NCI-H1436 (cell line): ENCODE measurements at places on chromosomes 3 and 15.
A peak's percentile ranks its signal among the peaks of the same experiment; 100 is the strongest.

- DNase-seq, result no peak
These were observed 67.6 kb upstream of the ETV5 start for GRCh38 chr3:186176373-186176990.

DNA sequence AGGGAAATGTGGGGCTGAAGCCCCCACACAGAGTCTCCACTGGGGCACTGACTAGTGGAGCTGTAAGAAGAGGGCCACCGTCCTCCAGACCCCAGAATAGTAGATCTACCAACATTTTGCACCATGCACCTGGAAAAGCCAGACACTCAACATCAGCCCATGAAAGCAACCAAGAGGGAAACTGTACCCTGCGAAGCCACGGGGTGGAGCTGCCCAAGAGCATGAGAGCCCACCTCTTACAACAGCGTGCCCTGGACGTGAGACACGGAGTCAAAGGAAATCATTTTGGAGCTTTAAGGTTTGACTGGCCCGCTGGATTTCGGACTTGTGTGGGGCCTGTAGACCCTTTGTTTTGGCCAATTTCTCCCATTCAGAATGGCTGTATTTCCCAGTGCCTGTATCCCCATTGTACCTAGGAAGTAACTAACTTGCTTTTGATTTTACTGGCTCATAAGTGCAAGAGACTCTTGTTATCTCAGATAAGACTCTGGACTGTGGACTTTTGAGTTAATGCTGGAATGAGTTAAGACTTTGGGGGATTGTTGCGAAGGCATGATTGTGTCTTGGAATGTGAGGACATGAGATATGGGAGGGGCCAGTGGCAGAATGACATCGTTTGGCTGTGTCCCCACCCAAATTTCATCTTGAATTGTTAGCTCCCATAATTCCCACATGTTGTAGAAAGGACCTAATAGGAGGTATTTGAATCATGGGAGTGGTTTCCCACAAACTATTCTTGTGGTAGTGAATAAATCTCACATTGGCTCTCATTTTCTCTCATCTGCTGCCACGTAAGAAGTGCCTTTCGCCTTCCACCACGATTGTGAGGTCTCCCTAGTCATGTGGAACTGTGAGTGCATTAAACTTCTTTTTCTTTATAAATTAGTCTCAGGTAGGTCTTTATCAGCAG is 105.8 kb downstream of the CBLB start:
- no peak for DNase-seq

- DNase-seq, result no peak
These were observed 127.5 kb downstream of the OSBPL10 start for GRCh38 chr3:31853580-31853979.

- no peak for DNase-seq
These were observed 241.2 kb downstream of the NTRK3 start for GRCh38 chr15:88015228-88015860.

- DNase-seq, result no peak
These were observed 57.6 kb upstream of the NR2E3 start for GRCh38 chr15:71752604-71753289.

DNA sequence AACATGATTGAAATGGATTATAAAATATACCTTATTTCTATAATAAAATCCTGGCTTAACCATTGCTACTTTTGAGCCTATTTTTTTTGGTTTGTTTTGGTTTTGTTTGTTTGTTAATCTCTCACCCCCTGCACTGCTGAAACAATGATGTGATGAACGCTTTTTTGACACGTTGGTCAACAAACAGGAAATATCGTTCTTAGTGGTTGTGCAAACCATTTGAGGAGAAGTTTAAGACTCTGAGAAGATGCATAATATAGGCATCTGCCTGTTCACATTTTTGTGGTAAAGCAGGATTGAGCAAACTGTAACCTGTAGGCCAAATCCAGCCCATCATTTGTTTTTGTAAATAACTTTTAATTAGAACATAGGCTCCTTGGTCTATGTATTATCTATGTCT is 75.5 kb upstream of the MDFIC2 start:
- no peak for DNase-seq

DNA sequence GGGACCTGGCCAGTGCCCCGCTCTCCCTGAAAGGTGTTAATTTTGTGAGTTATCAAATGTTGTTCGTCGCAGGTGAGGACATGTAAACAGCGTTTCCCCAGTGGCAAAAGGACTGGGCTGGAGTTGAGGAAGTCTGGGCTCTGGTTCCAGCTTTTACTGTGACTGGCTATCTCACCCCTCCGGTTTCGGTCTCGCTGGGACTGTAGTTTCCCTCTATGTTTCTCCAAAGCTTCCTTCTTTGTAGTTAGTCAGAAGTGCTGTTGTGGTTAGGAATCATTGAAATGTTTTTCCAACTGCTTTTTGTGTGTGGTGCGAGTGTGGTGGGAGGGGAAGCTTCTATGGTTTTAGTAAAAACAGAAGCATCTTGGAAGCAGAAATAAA is 990 bp upstream of the CLDN1 start:
- DNase-seq, result no peak

DNA sequence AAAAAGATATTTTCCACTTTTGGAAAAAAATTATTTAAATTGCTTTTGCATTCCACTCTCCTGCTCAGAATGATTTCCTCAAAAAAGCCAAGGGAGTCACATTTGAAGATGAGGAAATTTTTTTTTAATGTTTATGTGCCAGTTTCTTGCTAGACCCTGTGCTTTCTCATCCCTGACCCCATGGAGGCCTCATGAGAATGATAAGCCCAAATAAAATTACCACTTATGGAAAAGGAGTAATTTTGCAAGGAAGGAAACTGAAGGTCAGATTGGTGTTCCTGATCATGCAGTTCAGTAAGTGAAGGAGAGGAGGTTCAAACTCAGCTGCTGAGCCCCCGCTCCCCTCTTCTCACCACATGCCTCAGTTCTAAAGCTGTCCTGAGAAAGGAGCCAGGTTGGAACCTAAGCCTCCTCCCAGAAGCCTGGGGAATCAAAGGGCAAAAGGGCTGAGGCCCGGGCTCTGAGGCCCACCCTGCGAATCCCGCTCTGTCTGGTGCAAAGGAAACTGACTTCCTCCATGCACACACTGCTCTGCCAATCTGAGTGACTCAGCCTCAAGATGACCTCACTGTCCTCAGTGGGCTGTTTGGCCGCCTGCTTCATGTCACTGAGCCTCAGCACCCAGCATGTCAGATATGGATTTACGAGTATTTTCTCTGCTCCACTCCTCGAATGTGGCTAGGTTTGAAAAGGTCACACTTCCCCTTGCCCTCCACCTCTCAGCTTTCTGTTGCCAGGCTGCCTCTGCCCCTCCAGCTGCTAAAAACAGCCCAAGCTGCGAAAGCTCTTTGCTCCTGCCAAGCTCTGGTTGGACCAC is 56.9 kb upstream of the FLNB start:
- DNase-seq, result no peak

DNA sequence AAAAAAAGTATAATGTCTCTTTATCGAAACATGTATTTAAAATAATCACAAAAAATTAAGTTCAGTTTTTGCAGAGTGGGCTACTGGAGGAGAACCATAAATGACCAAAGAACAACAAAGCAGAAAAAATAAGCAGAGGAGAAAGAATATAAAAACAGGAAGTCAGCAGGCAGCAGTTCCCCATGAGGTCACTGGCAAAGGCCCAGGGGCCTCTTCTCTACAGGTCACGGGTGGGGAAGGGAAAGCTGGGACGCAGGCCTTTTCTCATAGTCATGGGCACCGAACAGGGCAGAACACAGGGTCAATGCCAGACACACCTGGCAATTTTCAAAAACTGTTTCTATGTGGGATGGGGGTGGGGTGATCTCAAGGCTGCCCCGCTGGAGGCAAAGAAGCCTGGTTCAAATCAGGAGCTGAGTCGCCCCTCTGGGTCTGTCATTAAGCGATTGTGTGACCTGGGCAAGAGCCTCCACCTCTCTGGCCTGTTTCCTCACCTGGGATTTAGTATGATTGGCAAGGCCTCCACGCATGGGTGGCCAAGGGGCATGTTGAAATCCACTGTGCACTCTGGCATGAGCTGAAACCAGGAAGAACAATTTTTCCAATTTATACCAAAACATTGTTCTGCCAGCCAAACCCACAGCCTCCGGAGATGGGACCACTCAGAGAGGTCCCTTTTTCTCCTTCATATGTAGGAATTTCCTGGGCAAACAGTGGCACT is 43.8 kb upstream of the UACA start:
- no peak for DNase-seq

- no peak for DNase-seq
These were observed 140.5 kb upstream of the MLF1 start for GRCh38 chr3:158430448-158430847.

GRCh38 chr3:177694316-177694715 is 497.0 kb upstream of the TBL1XR1 start:
- DNase-seq, result no peak

DNA sequence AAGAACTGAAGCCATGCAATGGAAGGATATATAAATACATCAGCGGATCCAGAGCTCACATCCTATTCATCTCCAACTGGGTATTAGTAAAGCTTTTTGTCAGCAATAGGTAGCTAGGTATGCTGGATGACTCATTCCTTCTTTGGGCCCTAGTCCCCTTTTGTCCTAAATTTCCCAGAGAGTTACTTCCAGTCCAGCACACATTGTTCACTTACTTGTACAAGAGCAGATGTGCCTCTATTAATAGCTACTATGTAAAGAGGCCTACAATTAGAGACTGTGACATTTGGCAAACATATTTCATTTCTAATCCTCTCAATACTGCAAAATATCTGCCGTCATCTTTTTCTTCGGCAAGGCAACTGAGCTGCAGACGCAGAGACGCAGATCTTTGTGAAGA is 1.7 kb upstream of the SLC4A7 start:
- no peak for DNase-seq

GRCh38 chr15:89860431-89860830 is 33.4 kb downstream of the AP3S2 start:
- DNase-seq, result no peak

DNA sequence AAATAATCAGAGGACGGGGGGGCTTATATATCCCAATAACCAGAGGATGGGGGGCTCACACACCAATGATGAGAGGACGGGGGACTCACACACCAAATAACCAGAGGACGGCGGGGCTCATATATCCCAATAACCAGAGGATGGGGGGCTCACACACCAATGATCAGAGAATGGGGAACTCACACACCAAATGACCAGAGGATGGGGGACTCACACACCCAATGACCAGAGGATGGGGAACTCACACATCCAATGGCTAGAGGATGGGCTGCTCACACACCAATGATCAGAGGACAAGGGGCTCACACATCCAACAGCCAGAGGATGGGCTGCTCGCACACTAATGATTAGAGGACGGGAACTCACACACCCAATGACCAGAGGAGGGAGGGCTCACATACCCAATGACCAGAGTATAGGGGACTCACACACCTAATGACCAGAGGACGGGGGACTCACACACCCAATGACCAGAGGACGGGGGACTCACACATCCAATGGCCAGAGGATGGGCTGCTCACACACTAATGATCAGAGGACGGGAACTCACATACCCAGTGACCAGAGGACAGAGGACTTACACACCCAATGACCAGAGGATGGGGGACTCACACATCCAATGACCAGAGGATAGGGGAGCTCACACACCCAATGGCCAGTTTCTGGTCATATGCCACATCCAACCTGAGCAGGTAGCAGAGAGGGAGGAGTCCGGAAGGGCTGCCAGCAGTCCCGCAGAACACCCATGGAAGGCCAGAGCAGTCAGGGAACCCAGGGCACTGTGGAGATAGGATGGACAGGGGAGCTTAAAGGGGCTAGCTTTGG is 10.6 kb downstream of the RAB6B start:
- DNase-seq, result no peak

DNA sequence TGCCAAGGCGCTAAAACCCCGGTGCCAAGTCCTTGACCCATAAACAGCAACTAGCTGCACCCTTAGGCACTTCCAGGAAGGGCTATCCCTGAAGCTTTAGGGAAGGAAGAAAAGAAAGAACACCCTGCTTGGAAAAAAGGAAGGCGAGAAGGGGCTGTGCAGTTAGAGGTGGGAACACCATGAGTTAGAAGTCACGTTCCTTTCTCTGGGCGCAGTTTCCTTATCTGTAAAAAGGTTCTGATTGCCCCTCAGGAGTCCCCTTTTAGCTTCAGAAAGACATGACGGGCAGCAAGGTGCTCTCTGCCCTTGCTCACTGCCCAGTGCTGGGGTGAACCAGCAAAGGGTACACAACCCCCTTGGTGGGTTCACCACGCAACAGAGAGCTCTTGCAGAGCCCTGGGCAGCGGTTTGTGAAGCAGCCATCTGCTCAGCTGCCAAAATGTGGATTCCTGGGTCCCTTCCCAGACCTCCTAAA is 798 bp downstream of the GCHFR start:
- DNase-seq, result no peak

- DNase-seq, result no peak
These were observed 24.5 kb downstream of the QTRT2 start for GRCh38 chr3:114081037-114081436.

GRCh38 chr3:20857636-20858035 is 671.6 kb upstream of the SGO1 start:
- DNase-seq, result no peak

DNA sequence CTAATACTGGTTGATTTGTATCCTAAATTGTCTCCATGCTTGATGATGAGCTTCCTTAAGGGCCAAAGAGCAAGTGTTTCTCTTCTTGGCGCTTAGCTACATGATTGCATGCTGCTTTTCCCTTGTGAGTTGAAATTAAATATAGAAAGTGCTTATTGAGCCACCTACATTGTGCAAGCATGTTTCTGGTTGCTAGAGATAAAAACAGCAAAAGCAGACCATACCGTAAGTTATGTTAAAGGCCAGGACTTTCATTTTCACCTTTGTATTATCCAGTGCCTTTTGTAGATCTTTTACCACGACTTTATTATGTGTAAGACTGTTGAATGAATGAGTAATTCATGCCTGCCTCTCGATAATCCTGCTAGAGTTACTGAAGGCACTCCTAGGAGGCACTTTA is 41.9 kb upstream of the CCNB2 start:
- DNase-seq, result peak; percentile 16

DNA sequence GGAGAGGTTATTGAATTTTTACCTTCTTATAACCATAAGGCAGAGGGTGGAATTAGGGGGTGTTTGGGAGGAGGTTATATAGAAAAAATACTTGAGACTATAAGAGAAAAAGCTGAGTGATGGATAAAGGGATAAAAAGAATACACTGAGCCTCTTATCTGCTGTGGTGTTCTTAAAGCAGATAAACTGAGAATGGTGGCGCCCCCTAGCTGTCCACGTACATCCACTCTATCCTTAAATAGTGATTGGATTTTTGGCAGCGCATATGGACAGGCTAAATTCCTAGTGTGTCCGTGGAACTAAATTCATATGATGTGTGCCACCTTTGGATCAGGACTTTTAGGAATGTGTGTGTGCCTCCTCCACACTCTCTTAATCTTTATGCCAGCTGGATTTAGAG is 121.1 kb downstream of the OXSM start:
- DNase-seq, result no peak

DNA sequence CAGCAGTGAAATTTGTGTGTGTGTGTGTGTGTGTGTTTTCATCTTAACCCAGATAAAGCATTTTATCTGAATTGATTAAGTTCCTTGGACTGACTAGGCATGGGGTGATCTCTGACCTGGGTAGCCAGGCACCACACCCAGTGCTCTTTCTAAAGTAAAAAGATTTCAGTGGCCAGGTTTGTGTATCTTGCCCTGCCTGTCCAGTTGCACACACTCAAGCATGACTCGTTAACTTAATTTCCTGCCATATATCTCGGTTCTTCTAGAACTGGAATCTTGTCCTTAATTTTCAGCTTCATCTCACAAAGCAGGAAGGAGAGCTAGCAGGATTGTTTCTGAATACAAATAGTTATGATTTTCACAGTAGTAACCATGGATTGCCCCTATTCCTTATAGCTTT is 17.0 kb downstream of the TM4SF18 start:
- DNase-seq, result no peak
